ENCODE measurements at places on chromosomes 16 and 17. TPM values are rescaled to one million over a fixed set of nuclear protein-coding genes. Genes with fewer than 3 reads are reported as not detected.

Gene ESRP2
- not detected for polyA plus RNA-seq

Gene CENPT
- polyA plus RNA-seq, result 17.8 TPM

Gene CRHR1
- not detected for polyA plus RNA-seq

Gene DGKE
- polyA plus RNA-seq, result 3.8 TPM

Gene RUSF1
- 22.3 TPM for polyA plus RNA-seq

DNA sequence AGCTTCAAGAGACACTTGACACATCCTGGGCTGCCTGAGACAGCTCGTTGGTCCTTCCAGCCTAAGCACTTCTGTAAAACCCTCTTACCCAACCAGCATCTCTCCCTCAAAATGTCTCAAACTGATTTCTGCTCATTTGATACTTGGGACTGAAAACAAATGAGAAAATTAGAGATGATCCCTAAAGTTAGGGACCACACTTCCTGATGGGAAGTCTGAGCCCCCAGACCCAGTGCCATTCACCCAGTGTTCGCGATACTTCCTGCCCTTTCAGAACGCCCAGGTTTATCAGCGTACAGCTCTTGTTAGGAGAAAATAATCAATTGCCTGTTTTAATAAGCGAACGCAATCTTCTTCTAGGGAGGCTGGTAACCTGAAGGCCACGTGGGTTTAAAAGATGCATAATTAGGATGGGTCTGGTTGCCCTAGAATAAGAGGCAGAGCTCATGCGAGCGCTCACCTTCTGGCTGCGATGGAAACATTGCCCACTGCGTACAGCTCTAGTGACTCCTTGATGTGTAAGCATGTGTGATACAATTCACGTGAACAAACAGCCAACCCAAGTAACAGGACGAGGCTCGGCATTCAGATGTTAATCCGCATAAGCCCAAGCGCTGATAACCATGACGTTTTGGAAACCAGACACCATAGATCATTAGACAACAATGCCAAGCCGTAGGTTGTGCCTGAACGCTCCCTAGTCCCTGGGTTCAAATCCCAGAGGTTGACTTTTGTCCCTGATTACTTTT lies 213.1 kb downstream of the FOXL1 start:
- DNase-seq, result no peak

GRCh38 chr17:8277317-8277716 lies 11.2 kb upstream of the RANGRF start:
- DNase-seq, result no peak

- no peak for DNase-seq
Observed at GRCh38 chr16:19377864-19378263, 39.8 kb upstream of the TMC5 start.

GRCh38 chr17:63189082-63189481 lies 223.0 kb downstream of the TANC2 start:
- DNase-seq, result no peak

DNA sequence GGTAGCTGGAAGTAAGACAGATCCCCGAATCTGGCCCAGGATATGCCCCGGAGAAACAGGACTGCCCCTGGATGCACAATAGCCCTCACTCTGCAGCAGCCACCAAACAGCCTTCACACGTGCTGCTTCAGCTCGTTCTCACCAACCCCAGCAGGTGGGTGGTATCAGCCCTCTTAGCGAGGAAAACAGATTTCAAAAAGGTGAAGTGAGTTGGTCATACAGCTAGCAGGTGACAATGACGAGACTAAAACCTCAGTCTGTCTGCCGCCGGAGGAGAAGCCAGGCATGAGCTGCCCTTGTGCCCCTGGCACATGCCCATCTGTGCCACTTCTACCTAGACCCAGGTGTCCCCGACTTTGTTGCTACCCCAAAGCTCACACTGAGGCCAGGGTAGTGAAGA lies 92.4 kb downstream of the YPEL2 start:
- DNase-seq, result no peak

GRCh38 chr17:79888811-79889634 lies 49.8 kb upstream of the CBX4 start:
- no peak for DNase-seq

- DNase-seq, result no peak
Observed at GRCh38 chr16:80971819-80972218, 34.9 kb downstream of the CMC2 start.

All from naive thymus-derived CD8-positive, alpha-beta T cell (primary cell).